ENCODE measurements at places on chromosomes 2 and 18.

DNA sequence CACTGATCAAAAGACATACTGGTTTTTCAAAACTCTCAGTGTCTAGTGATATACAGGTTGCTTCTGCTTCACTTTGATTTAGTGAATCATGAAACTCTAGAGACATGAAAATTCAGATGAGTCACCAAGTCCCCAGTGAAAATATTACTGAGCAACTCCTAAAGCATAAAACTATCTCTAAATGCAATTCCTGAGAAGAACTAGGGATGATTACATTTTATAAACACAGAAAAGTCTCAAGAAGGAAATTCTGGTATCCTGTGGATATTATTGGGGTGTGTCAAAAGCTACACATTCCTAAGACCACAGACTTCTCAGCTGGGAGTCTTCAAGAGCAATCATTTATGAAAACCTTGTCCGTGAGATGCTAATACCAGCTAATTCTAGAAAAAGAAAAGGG, 9.7 kb downstream of the LRRTM4 start:
- DNase-seq = no peak

- DNase-seq = no peak
Observed at GRCh38 chr2:29276151-29276550, 160.9 kb downstream of the CLIP4 start.

- peak; percentile 10 for DNase-seq
Observed at GRCh38 chr18:51342815-51343214, 145.3 kb upstream of the MEX3C start.

- DNase-seq = no peak
Observed at GRCh38 chr18:22639561-22639960, 221.8 kb upstream of the CTAGE1 start.

GRCh38 chr2:118838741-118839455, 8.6 kb downstream of the EN1 start:
- DNase-seq = no peak

DNA sequence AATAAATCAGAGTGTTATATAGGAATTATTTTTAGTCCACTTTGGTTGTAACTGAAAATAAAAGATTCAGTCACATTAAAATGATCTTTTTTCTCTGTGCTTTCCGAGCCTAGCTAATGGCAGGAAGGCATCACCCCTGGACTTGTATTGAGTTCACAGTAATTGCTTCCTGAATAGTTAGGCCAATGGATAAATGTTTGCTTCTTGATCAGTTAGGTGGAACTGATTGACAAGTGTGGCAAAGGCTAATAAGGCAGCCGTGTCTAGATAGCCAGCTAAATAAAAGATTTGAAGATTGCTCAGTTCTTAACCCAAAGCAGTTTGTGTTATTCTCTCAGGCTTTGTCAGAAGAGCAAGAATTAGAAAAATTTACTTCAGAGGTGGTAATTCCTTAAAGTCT, 20.8 kb downstream of the FAM171B start:
- no peak for DNase-seq

DNA sequence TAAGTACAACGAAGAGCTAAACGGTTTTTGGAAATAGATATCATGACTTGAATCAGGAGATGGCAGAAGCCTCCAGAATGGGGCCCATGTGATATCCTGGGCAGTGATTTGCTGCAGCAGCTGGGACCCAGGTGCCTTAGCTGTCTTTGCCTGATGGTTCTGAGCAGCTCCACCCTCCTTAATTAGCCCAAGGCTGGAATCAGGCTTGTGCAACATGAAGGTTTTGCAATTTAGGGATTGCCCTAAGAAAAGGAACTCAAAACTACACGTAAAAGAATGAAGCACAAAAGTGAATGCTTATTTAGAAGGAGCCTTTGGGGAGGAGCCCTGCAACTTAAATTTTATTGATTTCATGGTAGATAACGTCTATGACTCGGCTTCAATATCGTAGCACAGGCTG, 17.3 kb upstream of the CNDP2 start:
- no peak for DNase-seq

DNA sequence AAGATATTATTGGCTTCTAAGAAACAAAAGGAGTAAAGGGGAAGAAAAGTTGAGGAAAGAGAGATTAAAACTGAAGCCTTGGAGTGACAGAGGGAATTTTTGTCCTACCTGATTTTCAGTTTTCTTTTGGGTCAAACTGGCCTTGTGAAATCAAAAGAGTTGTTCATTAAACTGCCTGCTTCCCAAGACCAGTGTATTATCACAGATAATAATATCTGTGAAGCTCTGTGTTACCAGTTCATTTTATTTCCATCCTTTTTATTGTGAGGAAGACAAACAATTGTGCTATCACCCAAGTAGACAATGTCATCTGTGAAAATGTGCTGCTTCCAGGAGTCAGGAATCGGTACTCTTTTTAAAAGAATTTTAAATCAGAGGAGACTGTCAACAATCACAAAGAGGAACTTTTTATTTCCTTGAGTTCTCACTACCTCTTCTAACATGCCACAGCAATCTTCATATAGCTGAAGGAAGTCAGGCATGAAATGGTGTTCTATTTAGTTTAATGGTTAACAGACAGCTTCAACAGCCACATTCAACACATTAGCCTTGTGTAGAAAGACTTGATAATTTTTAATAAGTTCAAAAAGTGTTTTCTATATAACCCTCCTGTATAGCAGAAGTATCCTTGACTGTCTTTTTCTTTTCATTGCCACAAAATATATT, 554.8 kb downstream of the PIK3C3 start:
- no peak for DNase-seq

- DNase-seq = no peak
Observed at GRCh38 chr18:21242780-21243401, 859 bp downstream of the GREB1L start.

DNA sequence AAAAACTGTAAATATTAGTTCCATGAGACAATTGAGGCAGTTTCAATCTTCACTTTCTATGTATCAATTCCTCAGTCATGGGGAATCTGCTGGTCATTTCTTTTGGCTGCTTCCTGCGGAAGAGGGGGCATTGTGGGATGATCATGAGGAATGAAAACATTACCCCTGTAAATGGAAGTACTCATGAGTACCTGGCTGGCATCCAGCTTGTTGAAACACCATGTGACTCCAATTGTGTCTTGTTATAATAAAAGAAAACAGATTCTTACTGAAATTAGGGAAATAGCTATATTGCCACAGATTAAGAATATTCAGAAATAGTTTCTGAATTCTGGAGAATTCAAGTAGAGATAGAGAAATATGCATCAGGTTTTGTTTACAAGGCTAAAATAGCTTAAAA, 41.6 kb upstream of the GPR39 start:
- DNase-seq = no peak

GRCh38 chr2:86002375-86002774, 103.3 kb downstream of the POLR1A start:
- DNase-seq = no peak

- DNase-seq = no peak
Observed at GRCh38 chr2:164700390-164700789, 79.1 kb upstream of the GRB14 start.

- DNase-seq = no peak
Observed at GRCh38 chr2:2568411-2568810, 237.3 kb upstream of the MYT1L start.

- DNase-seq = no peak
Observed at GRCh38 chr2:110807522-110807921, 75.1 kb downstream of the ACOXL start.

DNA sequence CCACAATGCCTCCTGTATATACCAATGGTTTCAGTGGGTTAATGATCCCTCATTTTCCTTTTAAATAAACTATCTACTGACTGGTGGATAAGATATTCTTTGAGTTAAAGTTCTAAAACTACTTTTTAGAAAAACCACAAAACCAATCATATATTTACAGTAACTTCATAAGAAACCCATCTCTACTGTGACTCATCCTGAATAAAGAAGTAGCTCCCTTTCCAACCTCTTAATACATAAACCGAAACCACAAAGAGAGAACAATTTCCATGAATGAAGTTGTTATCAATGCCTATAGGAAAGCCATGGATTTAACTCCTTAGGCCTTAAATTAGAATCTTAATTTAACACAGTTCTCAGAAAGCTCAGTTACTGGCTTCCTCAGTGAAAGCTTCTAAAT, 227.0 kb upstream of the SMAD7 start:
- DNase-seq = peak; percentile 9

GRCh38 chr2:14336759-14337382, 295.6 kb upstream of the LRATD1 start:
- no peak for DNase-seq

DNA sequence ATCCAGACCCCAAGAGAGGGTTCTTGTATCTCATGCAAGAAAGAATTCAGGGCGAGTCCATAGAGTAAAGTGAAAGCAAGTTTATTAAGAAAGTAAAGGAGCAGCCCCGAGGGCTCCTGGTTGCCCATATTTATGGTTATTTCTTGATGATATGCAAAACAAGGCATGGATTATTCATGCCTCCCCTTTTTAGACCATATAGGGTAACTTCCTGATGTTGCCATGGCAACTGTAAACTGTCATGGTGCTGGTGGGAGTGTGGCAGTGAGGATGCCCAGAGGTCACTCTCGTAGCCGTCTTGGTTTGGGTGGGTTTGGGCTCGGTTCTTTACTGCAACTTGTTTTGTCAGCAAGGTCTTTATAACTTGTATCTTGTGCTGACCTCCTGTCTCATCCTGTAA, 750.2 kb upstream of the FANCL start:
- no peak for DNase-seq

GRCh38 chr2:6937157-6937556, 19.9 kb downstream of the RNF144A start:
- no peak for DNase-seq

- no peak for DNase-seq
Observed at GRCh38 chr18:69400976-69401225, 213 bp downstream of the DOK6 start.

- no peak for DNase-seq
Observed at GRCh38 chr2:83817511-83817910, 641.6 kb downstream of the SUCLG1 start.

- DNase-seq = no peak
Observed at GRCh38 chr2:151984424-151985083, 114.3 kb downstream of the CACNB4 start.

GRCh38 chr2:215503381-215503780, 67.5 kb upstream of the FN1 start:
- peak; percentile 36 for DNase-seq

DNA sequence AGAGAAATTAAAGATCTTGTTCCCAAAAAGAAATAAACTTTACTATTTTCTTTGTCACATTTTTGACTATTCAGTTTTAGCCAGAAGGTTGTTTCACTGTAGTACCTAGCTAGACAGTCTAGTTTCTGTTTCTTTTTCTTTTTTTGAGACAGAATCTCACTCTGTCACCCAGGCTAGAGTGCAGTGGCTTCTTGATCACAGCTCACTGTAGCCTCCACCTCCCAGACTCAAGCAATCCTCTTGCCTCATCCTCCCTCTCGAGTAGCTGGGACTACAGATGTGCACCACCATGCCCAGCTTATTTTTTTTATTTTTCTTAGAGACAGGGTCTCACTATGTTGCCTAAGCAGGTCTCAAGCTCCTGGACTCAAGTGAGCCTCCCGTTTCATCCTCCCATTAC, 2.2 kb downstream of the RBM45 start:
- DNase-seq = no peak

- DNase-seq = no peak
Observed at GRCh38 chr18:58316396-58317342, 272.6 kb downstream of the NEDD4L start.

DNA sequence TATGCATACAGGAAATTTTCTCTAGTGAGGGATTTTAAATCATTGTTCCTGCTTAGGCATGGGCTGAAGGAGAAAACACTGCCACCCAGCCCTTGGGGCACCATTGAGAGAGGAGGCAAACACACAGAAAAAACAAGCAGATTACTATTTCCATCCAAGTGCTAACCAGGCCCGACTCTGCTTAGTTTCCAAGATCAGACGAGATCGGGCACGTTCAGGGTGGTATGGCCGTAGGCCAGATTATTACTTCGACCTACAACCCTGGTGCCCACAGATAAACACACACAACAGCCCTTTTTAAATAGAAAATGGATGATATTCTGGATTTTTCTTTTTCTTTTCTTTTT, 45.4 kb upstream of the RHOB start:
- no peak for DNase-seq

- DNase-seq = no peak
Observed at GRCh38 chr18:22182884-22183697, 13.7 kb downstream of the GATA6 start.

GRCh38 chr18:10453806-10454680, at the start of gene APCDD1:
APCDD1 (plus strand) TSS chr18:10454635; CDS start chr18:10454982, 347 bp downstream.
- no peak for DNase-seq

DNA sequence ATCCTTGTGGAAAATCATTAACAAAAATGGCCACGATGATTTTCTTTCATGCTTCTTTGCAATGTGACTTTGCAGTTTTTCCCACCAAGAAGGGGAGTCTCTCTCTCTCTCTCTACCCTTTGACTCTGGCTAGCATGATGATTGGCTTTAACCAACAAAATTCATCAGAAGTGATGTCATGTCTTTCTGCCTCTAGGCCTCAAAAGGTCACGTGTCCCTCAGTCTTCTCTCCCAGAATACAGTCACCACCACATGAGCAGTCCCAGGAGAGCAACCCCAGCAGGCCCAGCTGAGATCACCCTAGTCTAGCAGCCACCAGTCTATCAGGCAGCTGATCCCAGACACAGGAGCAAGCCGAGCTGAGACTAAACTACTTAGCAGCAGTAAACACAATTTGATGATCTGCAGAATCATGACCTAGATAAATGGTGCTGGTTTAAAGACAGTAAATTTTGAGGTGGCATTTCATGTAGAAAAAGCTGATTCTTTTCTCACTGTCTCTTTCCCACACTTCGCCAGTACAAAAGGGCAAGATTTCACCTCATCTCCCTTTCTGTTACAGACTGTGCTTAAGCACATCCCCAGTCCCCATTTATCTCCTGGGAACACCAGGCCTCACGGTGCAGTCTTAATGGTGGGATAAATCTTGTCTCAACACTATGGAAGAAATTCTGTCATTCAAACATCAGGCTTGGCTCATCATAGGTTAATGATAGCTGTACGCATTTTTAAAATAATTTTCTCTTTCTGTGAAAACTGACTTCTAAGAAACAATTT, 132.7 kb downstream of the SCG2 start:
- DNase-seq = no peak

DNA sequence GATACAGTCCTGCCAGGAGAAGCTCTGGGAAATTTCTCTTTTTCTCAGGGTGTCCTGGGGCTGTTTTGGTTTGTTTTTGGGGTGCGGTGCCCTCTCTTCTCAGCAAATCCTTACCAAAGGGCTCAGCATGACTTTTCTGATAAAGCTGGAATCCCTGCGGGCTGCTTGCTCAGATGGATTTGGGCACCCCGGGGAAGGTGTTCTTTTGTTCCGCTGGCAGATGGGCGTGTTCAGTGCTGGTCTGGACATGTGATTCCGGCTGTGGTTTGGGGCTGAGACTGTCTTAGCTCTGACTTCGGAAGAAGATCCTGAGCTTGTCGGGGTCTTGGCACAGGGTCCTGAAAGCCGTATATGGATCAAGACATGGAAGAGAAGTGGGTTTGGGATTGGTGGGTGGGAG, 134.2 kb upstream of the SPRED2 start:
- no peak for DNase-seq

GRCh38 chr2:131032393-131032836, 60.8 kb downstream of the FAM168B start:
- DNase-seq = no peak

GRCh38 chr2:26052740-26053139, 18.9 kb downstream of the RAB10 start:
- DNase-seq = no peak

Data from HFF-Myc (cell line).